Mesangial cell (primary cell): ENCODE measurements at places on chromosomes 7 and 10. TPM values are rescaled to one million over a fixed set of nuclear protein-coding genes. Genes with fewer than 3 reads are reported as not detected.

Gene ZNF786
- 2.8 and 9.0 TPM in 2 replicates for total RNA-seq

Gene PSD
- total RNA-seq: 1.6 and 9.3 TPM in 2 replicates

Gene EGR2
- 0.33 and 0.76 TPM in 2 replicates for total RNA-seq

Gene GATA3
- 0.76 TPM in 1 of 2 replicates, not detected in the other for total RNA-seq

Gene IQUB
- total RNA-seq: 0.33 and 0.89 TPM in 2 replicates

Gene PGAM2
- total RNA-seq: 0.25 TPM in 1 of 2 replicates, not detected in the other

Gene RPEL1
- total RNA-seq: not detected in 2 replicates

Gene CASTOR2
- total RNA-seq: 18.3 and 28.8 TPM in 2 replicates

Gene ITIH2
- total RNA-seq: not detected in 2 replicates

Gene LRRD1
- total RNA-seq: not detected in 2 replicates
